ENCODE measurements at places on chromosomes 7 and 10. TPM values are rescaled to one million over a fixed set of nuclear protein-coding genes. Genes with fewer than 3 reads are reported as not detected.

DNA sequence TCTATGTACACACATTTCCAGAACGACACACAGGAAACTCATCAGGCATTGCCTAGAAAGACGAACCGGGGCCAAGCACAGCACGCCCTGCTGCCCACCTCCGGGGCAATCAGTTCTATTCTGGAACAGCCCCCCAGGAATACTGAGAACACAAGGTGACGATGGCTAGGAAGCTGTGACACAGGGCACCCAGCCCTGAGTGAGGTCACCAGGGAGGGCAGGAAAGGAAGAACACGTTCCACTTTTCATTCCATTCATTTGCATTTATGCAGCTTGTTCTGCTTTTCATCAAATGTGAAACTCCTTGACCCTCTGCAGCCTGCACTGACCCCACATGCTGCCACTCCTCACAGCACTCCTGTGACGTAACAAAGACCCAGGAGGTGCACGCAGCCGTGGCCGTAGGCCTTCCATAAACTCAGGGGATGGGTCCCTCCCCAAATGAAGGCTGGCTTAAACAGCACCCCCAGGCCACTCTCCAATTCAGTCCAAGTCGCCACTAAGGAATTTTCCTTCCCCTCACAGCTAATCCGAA, 28.9 kb downstream of the MAD1L1 start:
- H3K27ac ChIP-seq, result peak overlapping the region; percentile 19
- H3K36me3 ChIP-seq, result peaks cover 42% of the 10 kb centered on the region
- peaks cover 15% of the 10 kb centered on the region for H3K4me1 ChIP-seq
- DNase-seq, result no peak

DNA sequence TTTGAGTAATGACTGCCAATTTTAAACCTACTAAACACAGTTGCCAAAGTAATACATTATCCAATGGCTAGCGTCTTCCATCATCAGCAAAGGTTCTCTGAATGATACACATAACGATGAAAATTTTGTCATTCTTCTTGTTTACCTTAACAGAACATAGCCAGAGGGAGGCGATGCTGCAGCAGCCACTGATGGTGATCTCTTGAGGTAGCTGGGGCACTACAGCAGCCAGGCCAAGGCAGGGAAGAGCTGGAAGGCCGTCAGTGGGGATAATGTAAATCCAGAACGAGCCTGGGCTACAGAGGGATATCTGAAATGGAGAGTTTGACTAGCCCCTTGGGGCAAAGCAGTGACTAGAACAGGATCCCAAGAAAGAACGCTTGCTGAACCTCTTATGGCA, 38.8 kb downstream of the PRPS1L1 start:
- no peak for DNase-seq
- H3K27me3 ChIP-seq, result peaks cover 2% of the 10 kb centered on the region
- no peaks in the 10 kb centered on the region for H3K36me3 ChIP-seq
- H3K4me3 ChIP-seq, result no peak overlapping the region
- peaks cover 2% of the 10 kb centered on the region for H3K4me1 ChIP-seq

DNA sequence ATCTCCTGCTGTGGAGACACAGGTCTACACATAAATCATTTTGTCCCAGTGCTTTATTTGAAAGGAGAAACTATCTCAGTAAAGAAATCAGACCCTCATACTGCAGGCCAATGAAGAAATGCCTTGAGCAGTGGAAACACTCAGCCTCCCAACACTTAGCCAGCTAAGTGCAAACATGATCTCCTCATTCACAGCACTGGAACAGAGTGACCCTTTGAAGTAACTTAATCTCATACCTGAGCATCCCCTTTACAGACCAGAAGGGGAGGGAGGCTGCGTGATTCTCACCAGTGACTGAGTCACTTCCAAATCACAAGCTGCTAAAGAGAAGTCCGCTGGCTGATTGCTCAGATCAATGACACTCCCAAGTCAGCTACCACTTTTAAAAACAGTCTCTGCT, 4.5 kb downstream of the CHST15 start:
- H3K36me3 ChIP-seq, result peaks cover under 1% of the 10 kb centered on the region
- no peak overlapping the region for H3K27ac ChIP-seq
- H3K4me3 ChIP-seq, result no peak overlapping the region
- H3K4me1 ChIP-seq, result peaks cover 64% of the 10 kb centered on the region
- H3K27me3 ChIP-seq, result no peaks in the 10 kb centered on the region
- DNase-seq, result no peak

DNA sequence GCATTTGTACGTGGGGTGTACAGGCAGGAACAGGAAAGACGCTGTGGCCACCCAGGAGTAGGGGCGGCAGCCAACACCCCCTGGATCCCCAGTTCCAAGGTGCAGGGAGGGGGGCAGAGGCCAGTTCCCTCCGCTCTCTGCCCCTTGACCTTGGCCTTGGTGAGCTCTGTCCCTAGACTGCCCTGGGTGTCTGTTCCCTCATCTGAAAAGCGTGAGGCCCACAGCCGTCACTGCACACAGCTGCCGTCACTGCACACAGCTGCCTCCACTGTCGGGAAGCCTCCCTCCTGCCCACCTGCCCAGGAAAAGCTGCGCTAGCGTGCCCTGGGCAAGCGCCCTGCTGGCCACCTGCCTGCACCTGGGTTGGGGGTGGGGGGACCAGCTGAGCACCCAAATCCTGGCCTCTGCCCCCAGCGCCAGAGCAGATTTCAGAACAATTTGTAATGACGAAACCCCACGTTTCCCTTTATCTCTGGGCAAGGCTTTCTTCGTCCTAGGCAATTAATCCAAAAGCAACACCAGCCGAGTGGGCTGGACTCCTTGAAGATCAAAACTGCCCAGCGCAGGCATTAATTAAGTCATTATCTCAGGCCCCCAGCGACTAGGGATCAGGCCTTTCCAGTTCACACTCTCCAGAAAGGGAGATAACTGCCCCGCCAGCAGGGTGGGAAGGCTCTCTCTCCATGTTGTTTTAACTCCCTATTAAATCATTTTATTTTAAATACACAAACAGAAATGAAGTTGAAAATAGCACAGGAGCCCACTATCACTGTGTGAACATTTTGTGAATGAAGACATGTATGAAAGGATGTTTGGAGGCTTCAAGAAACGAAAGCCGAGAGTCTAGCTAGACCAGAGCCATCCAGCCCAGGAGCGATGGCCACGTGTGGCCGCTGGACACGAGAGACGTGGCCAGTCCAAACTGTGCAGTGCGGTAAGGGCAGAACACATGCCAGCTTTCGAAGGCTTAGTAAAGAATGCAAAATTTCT, 4.0 kb upstream of the PDGFA start:
- H3K27me3 ChIP-seq, result peaks cover under 1% of the 10 kb centered on the region
- H3K4me1 ChIP-seq, result peaks cover 18% of the 10 kb centered on the region
- H3K36me3 ChIP-seq, result no peaks in the 10 kb centered on the region
- H3K4me3 ChIP-seq, result no peak overlapping the region
- no peak for DNase-seq

Gene PLPP4
- total RNA-seq, result not detected

GRCh38 chr7:46352004-46352954, 431.2 kb upstream of the IGFBP3 start:
- H3K36me3 ChIP-seq, result no peaks in the 10 kb centered on the region
- no peak for DNase-seq
- H3K4me1 ChIP-seq, result no peaks in the 10 kb centered on the region
- H3K27me3 ChIP-seq, result no peaks in the 10 kb centered on the region
- no peak overlapping the region for H3K4me3 ChIP-seq

Gene TAS2R4
- 1.9 TPM for total RNA-seq

Gene NPC1L1
- not detected for total RNA-seq

Gene VPS37D
- 0.24 TPM for total RNA-seq

Gene FHIP2A
- 16.5 TPM for total RNA-seq

Measured in activated B cell treated with CpG ODN at 0.5 μM for 24 hours (primary cell).